Fibroblast of the conjunctiva (primary cell): ENCODE measurements at places on chromosomes 7 and 10.

- no peak for DNase-seq
Measured at GRCh38 chr10:10055656-10056442, 961.8 kb upstream of the CELF2 start.

DNA sequence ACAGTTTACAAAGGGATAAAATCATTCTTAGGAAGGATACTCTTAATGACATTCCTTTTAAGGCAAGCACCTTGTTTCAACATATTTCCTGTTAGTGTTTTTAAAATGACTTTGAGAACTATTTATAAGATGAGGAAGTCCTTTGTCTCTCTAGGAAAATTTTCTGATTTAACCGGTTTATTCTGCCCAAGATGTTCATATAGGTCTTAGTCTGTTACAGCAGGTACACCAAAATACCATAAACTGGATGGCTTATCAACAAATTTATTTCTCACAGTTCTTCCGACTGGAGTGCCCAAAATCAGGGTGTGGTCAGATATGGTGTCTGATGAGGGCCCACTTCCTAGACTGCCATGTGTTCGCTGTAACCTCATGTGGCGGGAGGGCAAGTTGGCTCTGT, 77.9 kb downstream of the GSAP start:
- no peak for DNase-seq

- DNase-seq = no peak
Measured at GRCh38 chr7:150357771-150358427, 10.7 kb upstream of the REPIN1 start.

DNA sequence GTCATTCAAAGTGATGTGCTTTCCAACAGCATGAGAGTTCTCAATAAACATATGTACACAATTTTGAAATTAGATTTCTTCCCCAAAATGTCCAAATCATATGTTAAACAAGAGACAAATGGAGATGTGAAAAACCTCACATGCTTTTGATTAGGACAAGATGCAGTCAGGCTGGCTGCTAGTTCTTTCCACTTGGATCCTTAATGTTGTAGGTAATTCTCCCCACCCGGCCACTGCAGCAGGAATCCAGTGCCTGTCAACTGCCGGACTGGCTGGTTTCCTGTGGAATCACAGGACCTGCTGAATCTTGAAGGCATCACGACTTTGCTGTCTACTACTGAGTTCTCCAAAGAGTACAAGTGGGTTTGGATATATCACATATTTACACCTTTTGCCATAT, 138.6 kb upstream of the AKR1E2 start:
- no peak for DNase-seq

GRCh38 chr7:75772081-75773077, at the start of gene CCL26:
CCL26 (minus strand) TSS chr7:75772211; CDS start chr7:75772176, 35 bp downstream.
- peak; percentile 53 for DNase-seq

DNA sequence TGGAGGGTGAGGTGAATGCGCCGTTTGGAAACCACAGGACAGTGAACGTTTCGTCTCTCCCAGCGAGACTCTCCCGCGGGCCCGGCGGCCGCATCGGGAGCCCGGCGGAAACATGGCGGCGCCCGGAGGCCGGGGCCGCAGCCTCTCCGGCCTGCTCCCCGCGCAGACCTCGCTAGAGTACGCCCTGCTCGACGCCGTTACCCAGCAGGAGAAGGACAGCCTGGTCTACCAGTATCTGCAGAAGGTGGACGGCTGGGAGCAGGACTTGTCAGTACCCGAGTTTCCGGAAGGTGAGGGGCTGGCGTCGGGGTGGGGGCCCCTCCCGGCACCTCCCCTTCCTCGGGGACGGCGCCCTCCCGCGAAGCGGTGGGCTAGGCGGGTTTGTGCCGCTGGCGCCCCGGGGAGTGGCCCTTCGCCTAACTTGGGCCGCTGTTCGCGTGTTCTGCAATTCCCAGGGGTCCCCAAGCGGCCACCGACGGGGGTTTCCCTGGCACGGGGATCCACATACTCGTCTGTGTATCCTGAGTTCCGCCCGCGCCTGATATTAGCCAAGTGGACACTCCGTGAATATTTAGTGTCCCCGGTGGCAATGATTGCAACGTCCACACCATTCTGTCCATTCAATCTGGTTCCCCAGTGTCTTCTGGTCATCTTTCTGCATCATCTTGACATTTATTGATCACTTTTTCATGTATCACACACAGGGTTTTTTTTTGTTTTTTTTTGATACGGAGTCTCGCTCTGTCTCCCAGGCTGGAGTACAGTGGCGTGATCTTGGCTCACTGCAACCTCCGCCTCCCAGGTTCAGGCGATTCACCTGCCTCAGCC, 514 bp downstream of the NHLRC2 start:
- no peak for DNase-seq
